ENCODE measurements at places on chromosomes 7 and 10.

DNA sequence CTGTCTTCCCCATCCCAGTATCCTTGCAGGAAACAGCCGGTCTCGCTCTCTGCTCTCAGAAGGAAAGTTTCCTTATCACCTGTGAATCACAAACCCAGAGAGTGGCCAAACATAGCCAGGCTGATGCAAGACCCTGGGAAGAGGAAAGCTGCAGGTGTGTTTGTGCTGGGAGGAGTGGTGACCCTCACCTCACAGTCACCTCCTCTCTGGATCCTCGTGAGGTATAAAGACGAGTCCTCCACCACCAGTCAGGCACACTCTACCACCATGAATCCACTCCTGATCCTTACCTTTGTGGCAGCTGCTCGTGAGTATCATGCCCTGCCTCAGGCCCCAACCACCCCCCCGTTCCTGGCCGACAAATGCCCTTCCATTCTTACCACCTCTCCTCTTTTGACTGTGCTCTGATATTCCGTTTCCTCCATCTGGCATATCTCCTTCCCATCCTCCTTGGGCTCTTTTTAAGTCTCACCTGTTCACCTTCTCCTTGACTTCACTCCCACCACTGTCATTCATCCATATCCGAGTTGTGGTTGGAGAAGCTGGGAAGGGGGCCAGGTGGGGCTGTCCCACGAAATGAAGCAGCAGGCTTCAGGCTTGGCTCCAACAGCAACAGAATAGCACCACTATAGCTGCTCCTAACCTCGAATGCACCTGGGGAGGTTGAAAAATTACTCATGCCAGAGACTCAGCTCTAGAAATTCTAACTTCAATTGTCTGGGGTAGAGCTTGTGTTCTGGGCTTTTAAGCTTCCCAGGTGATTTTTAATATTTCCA, at the start of gene PRSS1:
Gene PRSS1, plus strand, starts transcription at position 255 of the 776 bp plus-strand sequence. Its CDS starts 13 bp downstream, at position 268.
- no peak for DNase-seq

- DNase-seq, result no peak
Observed at GRCh38 chr7:48887500-48887899, 36.8 kb upstream of the CDC14C start.

- no peak for DNase-seq
Observed at GRCh38 chr10:11330383-11331045, 280.9 kb downstream of the USP6NL start.

DNA sequence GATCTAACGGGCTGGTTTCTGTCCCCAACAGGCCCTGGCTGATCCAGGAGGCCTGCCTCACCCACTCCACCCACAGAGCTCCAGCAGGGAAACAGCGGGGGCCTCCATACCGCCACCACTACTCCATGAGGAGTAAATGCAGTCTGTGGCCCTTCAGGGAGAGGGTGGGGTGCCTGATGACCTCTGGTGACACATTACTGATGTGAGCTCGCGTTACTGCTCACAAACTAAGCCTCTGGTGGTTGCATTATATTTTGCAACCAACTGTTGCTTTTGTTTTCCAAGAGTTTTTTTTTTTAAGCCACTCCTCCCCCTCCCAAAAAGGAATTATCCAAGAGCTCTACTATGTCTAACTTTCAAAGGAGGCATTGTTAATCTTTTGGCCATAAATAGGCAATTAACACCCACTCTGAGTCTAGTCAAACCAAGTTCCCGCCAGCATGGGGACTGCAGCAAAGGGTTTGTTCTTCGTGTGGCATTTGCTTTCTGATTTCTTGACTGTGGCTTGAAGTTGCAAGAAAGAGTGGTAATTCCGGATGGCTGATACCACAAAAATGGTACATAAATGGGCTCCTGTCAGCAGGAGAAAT, 72.6 kb downstream of the FAM53B start:
- DNase-seq, result peak; percentile 67
